ENCODE measurements at places on chromosomes 4 and X.

GRCh38 chr4:150329373-150329772, 251.1 kb downstream of the DCLK2 start:
- no peak for DNase-seq

- no peak for DNase-seq
These were observed 9.6 kb upstream of the CHRNA9 start for GRCh38 chr4:40325406-40326019.

DNA sequence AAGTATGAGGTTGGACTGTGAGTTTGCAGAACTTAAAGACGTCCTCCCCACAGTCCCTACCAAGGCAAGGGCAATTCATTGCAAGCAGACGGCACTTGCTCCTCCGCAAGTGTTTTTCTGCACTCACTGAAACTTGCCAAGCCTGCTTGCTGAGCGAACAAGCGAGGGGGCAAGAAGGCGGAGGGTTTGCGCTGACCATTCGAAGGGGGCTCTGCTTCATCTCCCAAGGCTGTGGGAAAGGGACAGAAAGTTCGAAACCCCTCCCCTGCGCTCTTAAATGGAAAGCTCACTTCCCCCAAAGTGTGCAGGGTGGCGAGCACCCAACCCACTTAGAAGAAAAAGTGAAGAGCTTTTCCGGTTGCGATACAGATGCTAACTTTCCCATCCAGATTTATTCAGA, 1.4 kb downstream of the MID1 start:
- DNase-seq, result no peak

DNA sequence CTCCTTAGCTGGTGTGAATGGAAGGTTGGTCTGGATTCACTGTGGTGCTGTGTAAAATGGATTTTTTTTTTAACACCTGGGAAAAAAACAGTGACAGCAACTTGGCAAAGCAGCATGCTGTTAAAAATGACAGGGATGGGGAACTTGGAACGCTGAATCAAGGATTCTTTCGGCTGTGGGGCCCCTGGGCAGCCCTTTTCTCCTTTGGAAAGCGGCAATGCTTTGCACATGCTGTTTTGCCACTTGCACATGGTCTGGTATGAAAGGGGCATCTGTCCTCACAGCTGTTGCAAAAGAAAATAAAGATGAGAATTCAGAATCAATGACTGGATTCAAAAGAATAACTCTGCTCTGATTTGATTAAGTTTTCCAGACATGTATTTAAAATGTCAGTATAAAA, 10.7 kb upstream of the PIGA start:
- no peak for DNase-seq

DNA sequence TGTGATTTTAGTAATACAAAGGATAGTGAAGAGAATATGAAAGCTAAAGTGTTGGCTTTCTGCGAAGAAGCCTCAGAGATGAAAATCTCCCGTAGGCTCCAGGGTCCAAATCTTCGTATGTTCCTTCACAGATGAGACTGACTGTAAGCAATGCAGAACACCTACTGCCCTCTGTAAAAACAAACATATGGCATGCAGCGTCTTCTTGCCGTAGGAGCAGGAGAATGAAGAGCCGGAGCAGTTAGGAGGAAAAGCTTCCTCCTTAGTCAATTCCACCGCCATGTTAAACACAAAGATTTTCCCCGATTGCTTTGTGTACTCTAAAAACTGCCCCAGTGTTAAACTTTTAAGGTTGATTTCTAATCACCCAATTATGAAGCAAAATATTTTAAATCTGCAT, 22.5 kb downstream of the RWDD4 start:
- no peak for DNase-seq

DNA sequence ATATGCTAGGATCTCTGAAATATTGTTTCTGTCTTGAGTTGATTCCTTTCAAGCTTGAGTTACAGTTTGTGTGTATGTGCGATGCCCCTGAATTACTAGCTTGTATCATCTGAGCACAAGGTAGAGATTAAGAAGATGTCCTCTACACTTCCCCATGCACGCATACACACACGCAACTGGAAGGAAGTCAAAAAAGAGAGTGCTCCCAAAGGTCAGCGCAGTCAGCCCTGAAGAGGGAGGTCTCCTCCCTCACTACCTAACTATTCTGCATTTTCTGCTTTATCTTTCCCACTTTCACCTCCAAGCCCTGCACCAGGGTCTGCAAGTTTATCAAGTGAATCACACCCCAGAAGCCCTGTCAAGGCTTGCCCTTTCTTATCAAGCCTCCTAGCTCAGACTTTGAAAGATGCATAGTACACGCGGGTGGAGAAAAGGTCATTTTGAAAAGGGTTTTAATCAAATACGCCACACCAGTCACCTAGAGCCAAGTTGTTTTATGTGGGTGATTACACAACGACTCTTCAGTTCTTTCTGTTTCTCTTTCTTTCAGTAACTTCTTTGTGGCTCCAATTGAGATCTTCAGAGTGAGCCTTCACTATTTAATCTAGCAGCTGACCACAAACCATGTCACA, 127.7 kb downstream of the ASB9 start:
- no peak for DNase-seq

DNA sequence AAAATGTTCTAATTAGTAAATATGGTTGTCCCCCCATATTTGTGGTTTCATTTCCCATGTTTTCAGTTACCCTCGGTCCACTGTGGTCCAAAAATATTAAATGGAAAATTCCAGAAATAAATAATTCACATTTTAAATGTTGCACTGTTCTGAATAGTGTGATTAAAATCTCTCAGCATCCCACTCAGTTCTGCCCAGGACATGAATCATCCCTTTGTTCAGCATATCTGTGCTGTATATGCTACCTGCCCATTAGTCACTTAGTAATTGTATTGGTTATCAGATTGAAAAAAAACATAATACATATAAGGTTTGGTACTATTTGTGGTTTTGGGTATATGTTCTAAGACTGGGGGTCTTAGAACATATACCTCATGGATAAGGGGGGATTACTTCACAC, 55.1 kb upstream of the NXF3 start:
- no peak for DNase-seq

GRCh38 chrX:48897625-48898306, at the start of the genes PQBP1 and TIMM17B:
Gene PQBP1, plus strand, starts transcription at chrX:48897930. Its CDS starts 580 bp downstream, at chrX:48898510.
Gene TIMM17B, minus strand, starts transcription at chrX:48897768. Its CDS starts 19 bp downstream, at chrX:48897749.
- peak; percentile 69 for DNase-seq

- no peak for DNase-seq
These were observed 24.3 kb downstream of the ADD1 start for GRCh38 chr4:2867758-2868491.
